ENCODE measurements at places on chromosomes 11 and 22.

DNA sequence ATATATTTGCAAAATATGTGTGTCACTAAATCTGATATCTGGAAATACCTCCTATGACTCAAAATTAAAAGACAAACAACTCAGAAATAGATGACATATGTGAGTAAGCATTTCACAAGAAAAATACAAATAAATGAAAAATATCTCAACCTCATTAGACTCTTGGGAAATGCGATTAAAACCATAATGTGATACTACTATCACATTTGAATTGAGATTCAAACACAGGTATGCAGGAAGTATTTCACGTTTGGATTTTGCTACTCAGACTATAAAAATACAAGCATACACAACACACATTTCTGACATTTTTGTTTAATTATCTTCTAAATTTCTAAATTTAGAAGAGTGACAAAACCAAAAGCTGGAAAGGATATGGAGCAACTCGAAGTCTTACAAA lies 811.9 kb upstream of the LRRC4C start:
- DNase-seq, result no peak

DNA sequence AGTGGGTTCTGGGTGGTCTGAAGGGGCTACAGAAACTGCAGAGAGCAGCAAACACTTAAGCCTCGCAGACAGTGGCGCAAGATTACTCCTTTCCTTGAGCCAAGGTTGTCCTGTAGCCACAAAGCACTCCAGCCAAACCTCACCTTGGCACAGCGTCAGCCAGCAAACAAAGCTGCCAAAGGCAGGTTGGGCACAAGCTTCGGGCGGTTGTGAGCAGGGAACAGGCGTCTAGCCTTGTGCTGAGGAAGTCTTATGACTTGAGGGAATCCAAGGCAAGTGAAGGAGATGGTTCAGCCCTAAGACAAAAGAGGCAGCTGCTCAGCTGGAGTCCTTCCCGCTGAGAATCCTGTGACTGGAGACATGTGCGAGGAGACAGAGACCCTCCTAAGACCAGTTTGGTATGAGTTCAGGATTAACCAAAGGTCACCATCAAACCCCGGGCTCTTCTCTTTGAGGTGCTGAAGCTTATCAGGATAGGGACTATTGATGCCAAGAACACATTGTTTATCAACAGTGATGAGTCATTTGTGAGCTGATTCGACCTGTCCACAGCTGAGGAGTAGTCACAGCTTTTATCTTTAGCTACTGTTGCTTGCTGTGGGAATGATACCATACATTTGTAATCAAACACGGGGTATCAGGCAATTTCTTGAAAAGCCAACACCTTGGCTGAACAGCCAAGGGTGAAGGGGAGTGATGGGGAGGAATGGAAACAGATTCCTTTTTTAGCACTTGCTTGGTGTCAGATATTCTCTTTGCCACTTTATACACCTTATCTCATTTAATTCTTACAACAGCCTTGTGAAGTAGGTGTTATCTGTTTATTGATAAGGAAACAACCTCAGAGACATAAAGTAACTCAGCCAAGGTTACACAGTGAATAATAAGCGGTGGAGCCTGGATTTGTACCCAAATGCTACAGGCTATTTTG lies 4.6 kb downstream of the ADM start:
- no peak for DNase-seq

DNA sequence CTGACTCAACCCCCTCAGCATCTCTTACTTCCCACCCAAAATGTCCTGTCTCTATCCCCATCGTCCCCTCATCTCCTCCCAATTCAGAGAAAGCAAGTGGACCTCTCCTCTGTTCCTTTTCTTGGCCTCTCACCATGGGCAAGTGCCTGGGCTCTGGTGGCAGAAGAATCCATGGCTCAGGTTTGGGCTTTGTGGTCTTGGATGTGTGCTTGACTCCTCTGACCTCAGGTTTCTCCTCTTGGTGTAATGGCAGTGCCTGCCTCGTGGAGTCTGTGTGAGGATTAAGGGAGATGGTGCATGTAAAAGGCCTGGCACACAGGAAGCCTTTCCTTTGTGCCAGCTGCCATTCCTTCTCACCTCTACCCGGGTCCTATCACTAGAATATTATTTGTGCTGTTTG lies 3.2 kb downstream of the BMAL1 start:
- DNase-seq, result no peak

- DNase-seq, result no peak
Observed at GRCh38 chr11:70486026-70486415, 87.7 kb downstream of the CTTN start.

- no peak for DNase-seq
Observed at GRCh38 chr11:69180226-69180625, 24.5 kb downstream of the SMIM38 start.

DNA sequence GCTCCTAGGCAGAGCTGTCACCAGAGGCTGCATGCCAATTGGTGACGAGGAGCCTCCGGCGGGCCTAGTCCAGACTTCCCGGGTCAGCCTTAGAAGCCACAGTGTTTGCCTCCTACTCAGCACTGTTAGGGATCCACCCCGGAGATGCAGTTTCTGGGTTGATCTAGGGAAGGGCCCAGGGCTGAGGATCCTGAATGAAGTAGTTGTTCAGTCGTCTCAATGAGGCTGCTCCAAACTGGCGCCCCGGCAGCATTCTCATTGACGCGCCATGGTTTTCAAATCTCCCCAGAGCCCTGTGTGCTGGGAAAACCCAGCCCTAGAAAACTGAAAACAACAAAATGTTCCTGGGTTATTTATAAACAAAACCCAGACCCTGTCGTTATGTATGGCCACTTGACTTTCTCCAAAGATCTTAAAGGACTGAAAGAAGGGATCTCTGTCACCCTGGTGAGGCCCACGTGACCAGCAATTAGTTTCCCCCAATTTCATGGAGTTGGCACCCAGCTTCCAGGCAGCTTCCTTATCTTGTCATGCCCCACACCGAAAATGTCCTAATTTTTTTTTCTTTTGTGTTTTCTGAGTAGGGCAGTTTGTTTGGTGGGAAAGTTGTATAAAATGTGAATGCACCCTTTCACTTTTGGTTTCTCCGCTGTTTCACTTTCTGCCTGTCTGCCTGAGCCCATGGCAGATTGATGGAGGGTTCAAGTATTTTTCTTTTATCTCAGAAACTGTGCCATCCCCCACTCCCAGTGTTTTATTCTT lies 2.0 kb upstream of the EHD1 start:
- DNase-seq, result no peak

- DNase-seq, result no peak
Observed at GRCh38 chr11:59273373-59273841, 60.7 kb upstream of the MPEG1 start.

DNA sequence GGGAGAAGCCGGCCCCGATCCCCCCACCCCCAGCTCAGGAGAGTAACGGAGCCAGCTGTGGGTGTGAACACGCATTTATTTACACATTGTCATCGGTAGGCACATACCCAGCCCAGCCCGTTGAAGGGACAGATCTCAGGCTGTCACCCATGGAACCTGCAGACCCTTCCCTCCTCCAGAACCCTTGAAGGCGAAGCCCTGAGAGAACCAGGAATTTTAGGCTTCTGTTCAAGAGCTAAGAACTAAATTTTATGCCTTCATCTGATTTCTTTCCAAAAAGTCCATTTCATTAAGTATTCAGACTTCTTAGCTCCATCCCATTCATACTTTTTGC lies 379 bp upstream of the BRMS1 start:
- DNase-seq, result no peak

DNA sequence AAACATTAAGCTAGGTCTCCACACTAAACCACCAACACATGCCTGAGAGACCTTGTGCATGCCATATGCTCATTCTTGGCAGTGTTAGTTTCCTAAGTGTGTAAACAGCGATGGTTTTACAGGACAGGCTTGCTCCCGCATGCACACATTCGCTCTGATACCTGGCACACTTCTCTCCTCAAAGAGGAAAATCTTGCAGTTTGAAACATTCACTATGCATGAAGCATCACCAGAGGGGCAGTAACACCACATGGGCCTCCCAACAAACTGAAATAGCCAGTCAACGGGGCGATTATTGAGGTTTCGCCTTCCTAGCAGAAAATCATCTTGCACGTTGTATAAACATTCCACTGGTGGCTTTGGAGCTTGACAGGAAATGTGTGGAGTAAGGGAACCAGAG lies 52.6 kb downstream of the ABTB2 start:
- DNase-seq, result no peak
